CD4-positive, alpha-beta T cell treated with Interferon alpha-2 for 1 hour (primary cell): ENCODE measurements at places on chromosomes 16 and 17.

- peak; percentile 60 for DNase-seq
Observed at GRCh38 chr17:78257810-78258322, 26.4 kb downstream of the TMEM235 start.

DNA sequence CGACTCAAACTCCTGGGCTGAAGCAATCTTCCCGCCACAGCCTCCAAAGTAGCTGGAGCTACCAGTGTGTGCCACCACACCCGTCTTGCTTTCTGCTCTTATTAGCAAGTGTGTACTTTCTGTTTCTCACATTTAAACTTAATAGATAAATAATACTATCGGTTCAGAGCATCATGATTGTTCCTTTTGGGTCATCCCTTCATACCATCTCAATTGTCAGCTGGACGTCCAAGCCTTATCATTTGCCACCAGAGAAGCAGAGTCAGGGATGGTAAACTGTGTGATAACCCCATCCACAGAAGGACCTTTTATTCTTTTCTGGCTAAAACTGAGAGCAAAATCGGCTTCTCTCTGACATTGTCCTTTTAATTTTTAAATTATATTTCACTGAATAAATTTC lies 279.8 kb upstream of the GOT2 start:
- DNase-seq: no peak

- no peak for DNase-seq
Observed at GRCh38 chr17:62630365-62631085, 3.1 kb downstream of the MRC2 start.

- DNase-seq: no peak
Observed at GRCh38 chr17:78185981-78186691, 716 bp downstream of the TK1 start.

GRCh38 chr17:16343569-16343968 lies 9.7 kb downstream of the CENPV start:
- no peak for DNase-seq

DNA sequence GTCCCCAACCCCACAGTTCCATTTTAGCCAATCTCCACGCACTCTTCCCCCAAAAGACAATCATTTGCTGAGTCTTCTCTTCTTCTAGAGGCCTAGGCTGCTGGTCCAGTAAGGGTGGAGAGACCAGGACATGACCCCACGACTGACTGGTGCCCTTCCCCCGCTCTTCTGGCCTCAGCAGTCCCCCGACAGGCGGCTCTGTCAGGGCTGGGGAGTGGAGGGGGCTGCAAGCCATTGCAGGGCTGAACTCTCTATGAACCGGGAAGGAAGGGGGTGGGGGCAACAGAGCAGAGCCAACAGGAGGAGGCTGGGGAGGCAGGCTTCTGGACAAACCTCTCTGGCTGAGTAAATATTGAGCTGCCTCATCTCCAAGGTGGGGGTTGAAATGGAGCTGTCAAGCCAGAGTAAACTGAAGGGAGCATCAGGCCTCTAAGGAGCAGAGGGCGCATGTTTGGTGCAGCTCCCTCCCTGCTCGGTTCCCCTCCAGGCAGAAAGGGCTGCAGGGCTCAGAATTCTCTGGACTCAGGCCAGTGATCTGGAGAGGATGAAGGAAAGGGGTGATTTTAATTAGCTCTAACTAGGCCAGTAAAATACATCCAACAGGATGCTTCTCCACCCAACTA lies 8.7 kb downstream of the HOXB1 start:
- no peak for DNase-seq

DNA sequence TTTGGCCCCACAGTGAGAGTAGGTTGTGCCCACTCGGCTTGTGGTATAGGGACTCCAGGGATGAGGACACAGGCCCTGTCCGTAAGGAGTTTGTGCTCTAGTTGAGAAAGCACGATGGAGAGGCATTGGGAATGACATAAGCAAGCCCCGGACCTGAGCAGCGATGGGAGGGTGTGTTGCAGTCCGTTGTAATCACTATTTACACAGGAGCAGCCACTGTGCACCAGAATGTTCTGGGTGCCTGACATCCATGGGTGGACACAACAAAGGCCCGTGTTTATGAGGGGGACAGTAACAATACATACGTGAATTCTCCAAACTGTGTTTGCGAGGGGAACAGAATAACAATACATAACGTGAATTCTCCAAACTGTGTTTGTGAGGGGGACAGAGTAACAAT lies 86.8 kb downstream of the NPIPB11 start:
- no peak for DNase-seq

DNA sequence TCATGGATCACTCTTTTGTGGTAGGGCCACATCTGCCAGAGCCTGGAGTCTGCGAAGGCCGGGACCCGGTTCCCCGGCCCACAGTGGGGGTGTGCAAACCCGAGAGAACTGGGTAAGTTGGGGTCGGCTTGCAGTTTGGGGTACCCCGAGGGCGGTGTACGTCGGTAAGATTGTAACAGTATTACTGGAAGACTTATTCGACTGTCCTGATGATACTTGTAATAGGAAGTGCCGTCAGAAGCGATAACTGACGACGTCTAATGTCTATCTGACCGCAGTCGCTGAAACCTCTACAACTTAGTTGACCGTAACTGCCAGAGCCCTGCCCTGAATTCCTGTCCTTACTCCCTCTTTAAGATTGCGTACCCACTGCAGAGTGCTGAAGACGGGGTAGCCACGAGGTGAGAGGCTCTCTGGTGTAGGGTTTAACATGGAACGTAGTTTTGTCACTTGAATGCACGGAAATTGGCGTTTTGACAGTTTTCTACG lies 24.0 kb downstream of the TRPV2 start:
- peak; percentile 67 for DNase-seq

DNA sequence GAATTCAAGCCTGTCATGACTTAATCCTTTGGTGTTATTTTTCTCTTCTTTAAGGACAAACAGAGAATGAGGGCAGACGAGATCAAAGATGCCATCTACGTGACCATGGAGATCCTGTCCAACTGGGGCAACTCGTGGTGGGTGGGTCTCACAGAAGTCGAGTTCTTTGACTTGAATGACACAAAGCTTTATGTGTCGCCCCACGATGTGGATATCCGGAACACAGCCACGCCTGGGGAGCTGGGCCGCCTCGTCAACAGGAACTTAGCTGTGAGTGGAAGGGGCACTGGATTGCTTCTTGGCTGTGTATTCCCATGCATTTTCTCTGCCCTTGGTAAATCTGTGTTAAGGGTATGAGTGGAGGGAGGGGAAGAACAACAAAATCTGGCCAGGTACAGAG lies 158.7 kb downstream of the KATNIP start:
- DNase-seq: no peak

GRCh38 chr16:11133344-11133943 lies 122.6 kb downstream of the SOCS1 start:
- DNase-seq: no peak

- DNase-seq: no peak
Observed at GRCh38 chr16:77332792-77333191, 102.0 kb downstream of the ADAMTS18 start.

GRCh38 chr17:55090079-55090492 lies 121.5 kb downstream of the STXBP4 start:
- peak; percentile 58 for DNase-seq

DNA sequence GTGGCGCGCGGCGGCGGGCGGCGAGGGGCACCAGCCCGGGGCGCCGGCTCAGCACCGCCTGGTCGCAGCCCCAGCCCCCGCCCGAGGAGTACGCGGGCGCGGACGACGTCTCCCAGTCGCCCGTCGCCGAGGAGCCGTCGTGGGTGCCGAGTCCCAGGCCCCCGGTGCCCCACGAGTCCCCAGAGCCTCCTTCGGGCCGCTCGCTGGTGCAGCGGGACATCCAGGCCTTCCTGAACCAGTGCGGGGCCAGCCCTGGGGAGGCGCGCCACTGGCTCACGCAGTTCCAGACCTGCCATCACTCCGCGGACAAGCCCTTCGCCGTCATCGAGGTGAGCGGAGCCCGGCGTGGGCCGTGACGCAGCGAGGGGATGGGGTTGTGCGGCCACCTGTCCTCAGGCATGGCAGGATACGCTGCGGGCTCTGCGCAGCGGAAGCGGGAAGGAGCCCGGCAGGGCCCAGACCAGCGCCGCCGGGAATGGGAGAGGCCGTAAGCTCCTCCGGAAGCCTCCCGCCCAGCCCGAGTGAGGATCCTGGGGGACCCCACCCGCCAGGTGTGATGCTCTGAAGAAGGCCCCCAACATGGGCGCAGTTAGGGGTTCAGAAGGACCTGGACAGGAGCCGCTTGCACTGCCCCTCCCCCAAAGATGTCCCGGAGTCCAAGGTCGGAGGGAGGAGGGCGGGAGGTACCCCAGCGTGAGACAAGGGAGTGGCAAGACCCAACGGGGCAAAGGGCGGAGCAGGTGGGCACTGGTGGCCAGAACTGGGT lies 522 bp downstream of the NAGS start:
- DNase-seq: peak; percentile 37

- DNase-seq: no peak
Observed at GRCh38 chr16:72983241-72983640, 64.7 kb downstream of the ZFHX3 start.

- DNase-seq: no peak
Observed at GRCh38 chr17:57607553-57608120, 137.5 kb downstream of the CCDC182 start.

GRCh38 chr17:5355421-5356129 lies 63.9 kb downstream of the NUP88 start:
- DNase-seq: no peak

- DNase-seq: no peak
Observed at GRCh38 chr17:67290711-67291291, 45.8 kb upstream of the HELZ start.

DNA sequence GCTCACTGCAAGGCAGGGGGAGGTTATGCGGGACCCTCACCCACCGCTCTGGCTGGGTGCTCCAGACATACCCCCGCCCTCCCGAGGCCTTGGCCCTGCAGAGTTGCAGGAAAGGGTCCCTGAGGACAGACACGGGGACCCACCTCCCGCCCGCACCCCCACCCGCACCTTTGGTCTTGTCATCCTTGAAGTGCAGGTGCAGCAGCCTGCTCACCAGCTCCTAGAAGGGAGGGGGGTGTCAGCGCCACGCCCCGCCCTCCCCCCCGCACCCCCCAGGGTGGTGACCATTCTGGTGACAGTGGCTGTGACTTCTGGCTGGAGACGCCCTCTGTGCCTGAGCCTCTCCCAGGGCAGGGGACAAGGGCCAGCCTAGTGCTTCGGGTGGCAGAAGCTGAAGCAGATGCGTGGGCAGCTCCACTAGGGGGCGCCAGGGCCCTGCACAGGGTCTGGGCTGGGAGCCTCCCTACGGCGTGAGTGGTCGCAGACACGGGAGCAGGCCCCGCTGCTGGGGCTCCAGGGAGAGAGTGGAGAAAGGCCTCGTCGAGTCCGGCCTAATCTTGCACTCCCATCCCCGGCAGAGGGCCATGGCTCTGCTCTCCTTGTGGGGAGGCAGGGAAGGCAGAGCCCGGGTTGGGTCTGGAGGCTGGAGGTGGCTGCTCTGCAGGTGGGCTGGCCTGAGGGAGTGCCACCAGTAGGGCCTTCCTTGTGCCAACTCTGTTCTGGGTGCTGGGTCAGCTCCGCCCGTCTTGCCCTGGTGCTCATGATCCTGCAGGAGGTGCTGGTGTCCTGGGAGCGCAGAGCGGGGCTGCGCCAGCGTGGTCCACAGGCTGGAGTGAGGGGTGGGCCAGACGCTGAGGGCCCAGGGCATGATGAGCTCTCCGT lies 2.7 kb downstream of the CENPX start:
- DNase-seq: peak; percentile 53
